Motor neuron (in vitro differentiated cells): ENCODE measurements at places on chromosomes 12 and 14. TPM values are rescaled to one million over a fixed set of nuclear protein-coding genes. Genes with fewer than 3 reads are reported as not detected.

- no peak for ATAC-seq
Observed at GRCh38 chr14:52119030-52119429, 50.2 kb upstream of the NID2 start.

DNA sequence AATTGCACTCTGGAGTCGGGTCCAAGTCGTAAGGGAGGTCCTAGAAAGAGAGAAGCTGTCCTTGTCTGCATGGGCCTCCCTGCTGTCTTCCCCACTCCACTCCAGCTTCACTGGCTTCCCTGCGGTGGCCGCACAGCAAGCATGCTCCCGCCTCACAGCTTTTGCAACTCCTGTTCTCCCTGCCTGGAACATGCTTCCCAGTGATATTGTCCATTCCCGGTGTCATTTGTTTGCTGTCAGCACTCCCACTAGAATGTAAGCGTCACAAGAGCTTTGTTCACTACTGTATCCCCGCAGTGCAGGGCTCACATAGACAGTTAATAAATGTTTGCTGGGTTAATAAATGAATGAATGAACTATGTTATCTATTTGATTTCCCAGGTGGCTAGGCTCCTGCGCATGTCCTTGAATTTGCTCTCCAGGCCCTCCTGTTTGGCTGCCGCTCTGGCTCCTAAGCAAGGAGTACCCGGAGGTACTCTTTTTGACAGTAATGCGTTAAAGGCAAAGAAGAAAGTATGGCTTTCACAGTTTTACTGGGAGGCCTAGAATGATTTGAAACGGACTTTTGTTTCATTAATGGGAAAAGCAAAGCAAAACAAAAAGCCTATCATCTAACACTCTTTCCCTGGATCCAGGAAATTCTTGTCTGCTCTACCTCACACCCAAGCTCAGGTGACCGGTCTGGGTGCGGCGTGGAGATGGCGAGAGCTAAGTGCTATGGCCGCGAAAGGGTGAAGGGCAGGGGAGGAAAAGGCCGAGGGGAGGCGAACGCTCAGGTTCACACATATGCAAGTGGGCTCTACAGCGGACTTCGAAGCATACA is 6.2 kb upstream of the SLC7A7 start:
- ATAC-seq, result peak; percentile 17

- peak; percentile 80 for ATAC-seq
Observed at GRCh38 chr14:41609704-41610183, 3.1 kb downstream of the LRFN5 start.

DNA sequence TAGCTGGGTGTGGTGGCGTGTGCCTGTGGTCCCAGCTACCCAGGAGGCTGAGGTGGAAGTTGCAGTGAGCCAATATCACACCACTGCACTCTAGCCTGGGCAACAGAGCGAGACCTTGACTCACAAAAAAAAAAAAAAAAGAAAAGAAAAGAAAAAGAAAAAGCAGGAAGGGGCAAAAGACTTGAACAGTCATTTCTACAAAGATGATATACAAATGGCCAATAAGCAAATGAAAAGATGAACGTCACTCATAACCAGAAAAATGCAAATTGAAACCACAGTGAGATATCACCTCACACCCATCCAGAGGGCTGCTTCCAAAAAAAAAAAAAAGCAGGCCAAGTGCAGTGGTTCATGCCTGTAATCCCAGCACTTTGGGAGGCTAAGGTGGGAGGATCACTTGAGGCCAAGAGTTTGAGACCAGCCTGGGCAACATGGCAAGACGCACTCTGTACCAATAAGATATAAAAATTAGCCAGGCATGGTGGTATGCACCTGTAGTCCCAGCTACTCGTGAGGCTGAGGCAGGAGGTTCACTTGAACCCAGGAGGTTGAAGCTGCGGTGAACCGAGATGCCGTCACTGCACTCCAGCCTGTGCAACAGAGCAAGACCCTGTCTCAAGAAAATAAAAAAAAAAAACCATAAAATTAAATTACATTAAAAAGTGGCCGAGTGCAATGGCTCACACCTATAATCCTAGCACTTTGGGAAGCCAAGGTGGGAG is 20.5 kb downstream of the UBC start:
- ATAC-seq, result no peak

ARHGAP5 gene
- total RNA-seq, result 131 and 157 TPM in 2 replicates

DNAJC22 gene
- total RNA-seq, result 7.6 and 8.8 TPM in 2 replicates

- peak; percentile 65 for ATAC-seq
Observed at GRCh38 chr12:59186451-59186850, 266.1 kb upstream of the LRIG3 start.

GNB3 gene
- 4.6 and 12.6 TPM in 2 replicates for total RNA-seq

DNA sequence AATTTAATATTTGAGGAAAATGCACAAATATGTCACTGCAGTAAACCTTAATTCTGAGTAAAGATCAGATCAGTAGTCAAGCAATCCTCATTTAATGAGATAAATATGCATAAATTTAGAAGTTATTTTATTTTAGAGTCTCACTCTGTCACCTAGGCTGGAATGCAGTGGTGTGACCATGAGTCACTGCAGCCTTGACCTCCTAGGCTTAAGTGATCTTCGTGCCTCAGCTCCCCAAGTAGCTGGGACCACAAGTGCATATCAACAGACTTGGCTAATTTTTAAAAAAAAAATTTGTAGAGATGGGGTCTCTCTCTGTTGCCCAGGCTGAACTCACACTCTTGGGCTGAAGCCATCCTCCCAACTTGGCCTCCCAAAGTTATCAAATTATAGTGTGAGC is 41.3 kb downstream of the LMO3 start:
- no peak for ATAC-seq

HCAR2 gene
- total RNA-seq, result 1.6 TPM in 1 of 2 replicates, not detected in the other

- ATAC-seq, result no peak
Observed at GRCh38 chr12:89470741-89471509, 53.7 kb downstream of the GALNT4 start.
